Aortic smooth muscle cell (primary cell): ENCODE measurements at places on chromosomes 6 and 20. TPM values are rescaled to one million over a fixed set of nuclear protein-coding genes. Genes with fewer than 3 reads are reported as not detected.

Gene PNPLA1
- total RNA-seq, result 0.12 TPM in 1 of 2 replicates, not detected in the other

Gene AIF1
- not detected in 2 replicates for total RNA-seq

Gene SNAI1
- 0.68 and 0.79 TPM in 2 replicates for total RNA-seq

Gene DST
- 389 and 410 TPM in 2 replicates for total RNA-seq

Gene CD93
- 13.4 and 29.6 TPM in 2 replicates for total RNA-seq

Gene MED20
- total RNA-seq, result 22.4 and 23.3 TPM in 2 replicates

Gene CTCFL
- not detected in 2 replicates for total RNA-seq

Gene PRRT1
- 0.26 and 0.50 TPM in 2 replicates for total RNA-seq

Gene NFATC2
- total RNA-seq, result 0.26 and 0.37 TPM in 2 replicates

Gene MACROD2
- total RNA-seq, result 0.40 and 0.56 TPM in 2 replicates

Gene CLPSL2
- not detected in 2 replicates for total RNA-seq

Gene MPIG6B
- not detected in 2 replicates for total RNA-seq

Gene RBM24
- 1.3 and 1.5 TPM in 2 replicates for total RNA-seq

Gene GPSM3
- 0.92 and 1.1 TPM in 2 replicates for total RNA-seq

Gene PRICKLE4
- 0.12 and 0.26 TPM in 2 replicates for total RNA-seq

Gene DEFB127
- not detected in 2 replicates for total RNA-seq

Gene BTN1A1
- total RNA-seq, result under 0.01 TPM in 1 of 2 replicates, not detected in the other

Gene NANP
- total RNA-seq, result 8.3 TPM in 2 replicates

Gene CCN6
- total RNA-seq, result not detected in 2 replicates

Gene SLC2A10
- 40.7 and 40.8 TPM in 2 replicates for total RNA-seq

Gene PACRG
- total RNA-seq, result 0.12 TPM in 1 of 2 replicates, not detected in the other

Gene HDGFL1
- not detected in 2 replicates for total RNA-seq

Gene ZSCAN16
- 3.5 and 4.1 TPM in 2 replicates for total RNA-seq

Gene DEFB132
- total RNA-seq, result not detected in 2 replicates

Gene WFDC10B
- total RNA-seq, result not detected in 2 replicates

Gene SMPD2
- 9.9 and 14.3 TPM in 2 replicates for total RNA-seq

Gene TRIM10
- under 0.01 and 0.13 TPM in 2 replicates for total RNA-seq

Gene EPPIN
- not detected in 2 replicates for total RNA-seq

Gene CST4
- 0.26 and 0.31 TPM in 2 replicates for total RNA-seq

Gene FOXQ1
- total RNA-seq, result 0.06 TPM in 1 of 2 replicates, not detected in the other

Gene RAMACL
- 0.66 and 2.1 TPM in 2 replicates for total RNA-seq

Gene MYLK4
- total RNA-seq, result 0.53 and 0.87 TPM in 2 replicates

Gene BANF2
- not detected in 2 replicates for total RNA-seq

Gene SLC32A1
- total RNA-seq, result not detected in 2 replicates

Gene SLC17A9
- total RNA-seq, result 8.1 and 14.1 TPM in 2 replicates

Gene PEDS1
- total RNA-seq, result 12.2 and 12.6 TPM in 2 replicates

Gene B3GAT2
- total RNA-seq, result not detected in 2 replicates

Gene SIRPA
- 5.8 and 6.3 TPM in 2 replicates for total RNA-seq

Gene VGLL2
- total RNA-seq, result not detected in 2 replicates

Gene OPN5
- 0.19 and 1.1 TPM in 2 replicates for total RNA-seq

Gene SUMO4
- 1.3 and 1.6 TPM in 2 replicates for total RNA-seq

Gene SLC35D3
- total RNA-seq, result not detected in 2 replicates

Gene TBXT
- total RNA-seq, result not detected in 2 replicates

Gene TP53TG5
- 0.19 TPM in 1 of 2 replicates, not detected in the other for total RNA-seq

Gene KIF13A
- total RNA-seq, result 108 and 118 TPM in 2 replicates

Gene SLC22A3
- 0.92 and 3.4 TPM in 2 replicates for total RNA-seq

Gene NRM
- total RNA-seq, result 2.2 and 3.1 TPM in 2 replicates

Gene EXOC2
- 36.3 and 37.9 TPM in 2 replicates for total RNA-seq

Gene LRRC1
- total RNA-seq, result 4.6 and 5.6 TPM in 2 replicates
